Calu3 (cell line): ENCODE measurements at places on chromosomes 4 and X. TPM values are rescaled to one million over a fixed set of nuclear protein-coding genes. Genes with fewer than 3 reads are reported as not detected.

FHIP1A gene
- 19.3 and 25.9 TPM in 2 replicates for total RNA-seq

DNA sequence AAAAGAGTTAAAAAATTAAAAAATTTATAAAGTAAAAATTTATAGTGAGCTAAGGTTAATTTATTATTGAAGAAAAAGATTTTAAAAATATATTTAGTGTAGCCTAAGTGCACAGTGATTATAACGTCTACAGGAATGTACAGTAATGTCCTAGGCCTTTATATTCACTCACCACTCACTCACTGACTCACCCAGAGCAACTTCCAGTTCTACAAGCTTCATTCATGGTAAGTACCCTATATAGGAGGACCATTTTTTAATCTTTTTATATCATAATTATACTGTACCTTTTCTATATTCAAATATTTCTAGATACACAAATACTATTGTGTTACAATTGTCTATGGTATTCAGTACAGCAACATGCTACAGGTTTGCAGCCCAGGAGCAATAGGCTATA is 1623.2 kb downstream of the RPA4 start:
- no peak for DNase-seq

DNA sequence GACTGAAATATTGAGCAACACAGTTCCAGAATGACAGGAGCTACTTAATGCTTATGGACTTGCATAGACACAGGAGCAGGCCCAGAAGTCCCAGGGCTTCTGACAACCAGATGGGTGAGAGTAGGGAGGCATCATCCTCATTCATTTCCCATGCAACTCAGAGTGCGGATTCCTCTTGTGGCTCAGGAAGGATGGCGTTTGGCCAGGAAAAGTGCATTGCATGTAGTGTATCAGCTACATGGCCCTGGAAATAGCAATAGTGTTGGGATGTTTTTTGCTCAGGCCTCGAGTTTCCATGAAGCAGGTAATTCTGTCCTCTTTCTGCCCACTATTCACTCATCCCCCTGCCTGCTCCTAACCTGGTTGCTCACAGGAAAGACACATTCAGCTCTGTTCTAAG is 136.6 kb downstream of the PDGFRA start:
- no peak for DNase-seq

- peak; percentile 6 for DNase-seq
These were observed 598 bp downstream of the MAOB start for GRCh38 chrX:43881410-43882293.

- DNase-seq: no peak
These were observed 63.9 kb downstream of the FHDC1 start for GRCh38 chr4:153000076-153000420.

DNA sequence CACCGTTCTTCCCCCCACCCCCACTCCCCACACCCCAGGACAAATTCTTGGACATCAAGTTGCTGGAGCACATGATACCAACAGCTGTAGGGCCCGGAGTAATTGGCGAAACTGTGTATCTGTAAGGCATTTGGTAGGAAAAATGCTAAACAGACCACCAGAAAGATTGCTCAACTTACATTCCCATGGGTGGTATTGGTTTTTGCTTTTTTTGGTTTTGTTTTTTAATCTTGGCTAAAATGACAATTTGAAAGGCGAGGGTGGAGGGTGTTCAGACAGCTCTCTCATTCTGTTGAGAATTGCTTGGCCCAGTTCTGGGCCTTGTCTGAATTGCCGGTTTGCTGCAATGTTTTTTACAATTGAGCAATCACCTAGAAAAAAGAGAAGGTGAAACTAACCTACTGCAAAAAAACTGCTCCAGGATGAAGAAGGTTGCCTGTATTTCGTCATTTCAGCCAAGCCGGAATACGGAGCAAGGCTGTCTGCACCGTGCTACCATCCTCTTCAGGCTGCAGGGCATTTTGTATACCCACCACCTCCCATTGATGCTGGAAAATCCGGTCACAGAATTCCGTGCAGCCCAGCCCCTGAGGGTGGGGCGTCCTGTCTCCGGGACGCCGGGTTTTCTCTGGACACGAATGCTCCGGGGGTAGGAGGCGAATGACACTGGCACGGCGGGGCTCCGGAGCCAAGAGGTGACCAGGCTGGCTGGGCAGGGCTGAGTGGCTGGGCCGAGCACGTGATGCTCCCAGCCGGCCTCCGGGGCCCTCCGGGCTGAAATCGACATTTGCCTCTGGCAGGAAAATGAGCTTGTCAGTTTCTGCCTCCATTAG is at the start of gene CLCN4:
TSS of gene CLCN4 (plus strand) at position 777 of the 833 bp plus-strand sequence. CDS start 28,058 bp downstream, outside the sequence.
- DNase-seq: peak; percentile 84
